Right hindlimb (tissue), 1 donor: ENCODE measurements at places on chromosomes 6 and 20.

- DNase-seq, result peak; percentile 34
Observed at GRCh38 chr20:42340368-42340767, 722.2 kb upstream of the CHD6 start.

DNA sequence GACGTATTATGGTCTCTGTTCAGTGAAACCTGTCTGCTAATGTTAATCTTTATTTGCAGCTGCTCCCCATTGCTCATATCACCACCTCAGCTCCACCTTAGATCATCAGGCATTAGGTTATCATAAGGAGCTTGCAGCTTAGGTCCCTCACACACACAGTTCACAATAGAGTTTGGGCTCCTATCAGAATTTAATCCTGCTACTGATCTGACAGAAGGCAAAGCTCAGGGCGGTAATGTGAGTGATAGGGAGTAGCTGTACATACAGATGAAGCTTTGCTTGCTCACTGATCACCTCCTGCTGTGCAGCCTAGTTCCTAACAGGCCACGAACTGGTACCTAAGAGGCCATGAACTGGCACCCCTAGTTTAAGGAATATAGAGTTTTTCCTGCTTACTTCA, 989.7 kb downstream of the EYS start:
- DNase-seq, result no peak

- peak; percentile 73 for DNase-seq
Observed at GRCh38 chr20:610130-611046, at the start of gene TCF15. TSS of gene TCF15 (minus strand) at chr20:610309. CDS start at chr20:610237, 72 bp downstream.

DNA sequence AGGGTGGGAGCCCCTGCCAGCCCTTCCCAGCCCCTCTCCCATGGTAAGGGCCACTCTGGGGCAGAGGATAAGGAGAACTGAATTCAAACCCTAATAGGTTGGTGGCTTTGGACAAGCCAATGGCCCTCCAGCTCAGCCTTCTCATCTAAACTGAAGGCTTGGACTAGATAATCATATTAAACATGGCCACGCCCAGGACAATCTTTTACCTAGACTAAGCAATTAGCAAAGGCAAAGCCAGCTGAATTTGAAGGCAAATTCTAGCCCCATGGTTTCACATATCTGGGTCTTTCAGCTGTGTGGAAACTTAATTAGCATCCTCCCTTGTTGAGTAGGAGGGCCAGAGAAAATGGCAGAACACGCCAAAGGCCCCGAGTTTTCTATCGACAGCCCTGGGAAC, 10.7 kb downstream of the SLC22A23 start:
- no peak for DNase-seq
